Ecto neural progenitor cell (in vitro differentiated cells): ENCODE measurements at places on chromosomes 13 and 19.
A peak's percentile ranks its signal among the peaks of the same experiment; 100 is the strongest.

GRCh38 chr13:19634256-19634740, 839 bp downstream of the MPHOSPH8 start:
- no peak for DNase-seq

GRCh38 chr13:98787173-98787572, 34.7 kb upstream of the SLC15A1 start:
- no peak for DNase-seq

DNA sequence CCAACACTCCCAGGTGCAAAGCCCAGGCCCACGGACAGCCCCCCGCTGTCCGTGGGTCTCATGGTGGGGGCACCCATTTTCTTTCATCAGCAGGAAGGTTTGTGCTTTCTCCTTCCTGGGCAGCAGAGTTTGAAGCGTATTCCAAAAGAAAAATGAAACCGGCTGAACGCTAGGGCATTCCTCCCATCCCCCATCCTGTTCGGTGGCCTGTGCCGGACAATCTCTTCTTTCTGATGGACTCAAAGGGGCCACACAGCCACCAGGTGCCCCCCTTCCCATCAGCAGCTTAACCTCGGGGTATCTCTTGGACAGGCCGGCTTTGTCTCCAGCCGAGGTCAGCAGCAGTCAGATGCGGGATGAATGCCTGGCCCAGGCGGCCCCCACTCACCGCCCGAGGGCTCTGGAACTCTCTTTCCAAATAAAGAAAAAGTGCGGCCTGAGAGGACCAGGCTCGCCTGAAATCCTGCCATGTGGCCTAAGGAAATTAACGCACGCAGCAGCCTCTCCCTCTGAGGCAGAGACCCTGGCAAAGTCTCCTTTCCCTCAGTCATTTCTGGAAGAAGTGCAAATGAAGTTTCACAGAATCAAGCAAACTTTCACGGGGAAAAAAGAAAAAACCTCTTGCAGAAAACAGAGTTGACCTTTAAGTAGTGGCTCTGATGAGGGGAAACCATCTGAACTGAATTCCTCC, 67.8 kb downstream of the RASA3 start:
- peak; percentile 89 for DNase-seq

DNA sequence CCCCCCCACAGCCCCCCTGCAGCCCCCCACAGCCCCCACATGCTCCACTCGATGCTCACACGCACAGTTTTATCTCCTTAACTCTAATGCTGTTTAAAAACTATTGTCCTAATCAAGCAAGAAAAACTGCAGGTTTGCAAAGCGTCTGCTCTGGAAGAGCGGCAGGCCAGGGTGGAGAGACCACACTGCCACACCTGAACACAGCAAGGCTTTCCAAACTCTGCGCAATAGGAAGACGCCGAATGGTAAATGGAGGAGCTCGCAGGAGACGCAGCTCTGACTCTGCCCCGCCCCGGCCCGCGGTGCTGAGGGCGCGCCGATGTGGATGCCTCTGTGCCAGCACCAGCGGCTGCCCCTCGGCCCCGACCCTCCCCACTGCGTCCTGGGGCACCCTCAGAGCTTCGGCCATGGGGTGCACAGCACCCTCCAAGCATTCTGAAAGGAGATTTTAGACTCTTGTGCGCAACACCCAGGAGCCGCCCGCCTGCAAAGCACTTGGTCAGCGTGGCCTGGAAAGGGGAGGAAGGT, 32.4 kb downstream of the RASA3 start:
- DNase-seq = peak; percentile 69

- no peak for DNase-seq
These were observed 328.1 kb downstream of the SLITRK5 start for GRCh38 chr13:87999240-87999700.

GRCh38 chr19:45564131-45564780, 20.3 kb downstream of the OPA3 start:
- no peak for DNase-seq

DNA sequence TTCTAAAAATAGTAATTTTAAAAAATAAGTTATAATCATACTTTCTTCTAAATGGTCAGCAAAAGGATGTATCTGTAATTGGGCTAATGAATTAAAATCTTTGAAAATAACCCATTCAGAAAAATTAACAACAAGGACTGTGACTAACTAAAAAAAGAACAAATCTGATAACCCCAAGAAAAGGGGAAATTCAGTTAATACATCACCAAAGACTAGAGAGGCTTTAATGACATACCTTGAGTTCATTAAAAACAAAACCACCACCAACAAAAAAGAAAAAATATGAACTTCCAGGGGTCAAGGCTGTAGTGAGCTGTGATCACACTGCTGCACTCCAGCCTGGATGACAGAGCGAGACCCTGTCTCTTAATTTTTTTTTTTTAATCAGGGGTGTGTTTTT, 121.8 kb downstream of the TBC1D4 start:
- DNase-seq = no peak

DNA sequence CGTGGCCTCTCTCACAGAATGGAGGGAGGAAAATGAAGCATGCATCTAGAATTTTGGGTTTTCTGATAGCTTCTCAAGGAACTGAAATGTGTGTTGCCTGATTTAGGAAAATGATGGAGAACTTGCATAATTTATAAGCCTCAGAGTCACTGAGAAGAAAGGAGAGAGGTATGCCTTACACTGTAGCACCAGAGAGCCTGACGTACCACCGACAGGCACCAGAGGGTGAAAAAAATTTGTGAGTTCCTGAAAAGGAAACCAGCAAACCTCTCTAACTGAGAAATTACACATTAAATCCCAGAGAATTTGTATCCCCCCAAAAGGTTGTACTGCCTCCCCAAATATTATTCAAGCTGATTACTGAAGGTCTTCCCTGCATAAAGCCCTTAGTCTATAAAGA, 915.3 kb upstream of the SLITRK6 start:
- no peak for DNase-seq

DNA sequence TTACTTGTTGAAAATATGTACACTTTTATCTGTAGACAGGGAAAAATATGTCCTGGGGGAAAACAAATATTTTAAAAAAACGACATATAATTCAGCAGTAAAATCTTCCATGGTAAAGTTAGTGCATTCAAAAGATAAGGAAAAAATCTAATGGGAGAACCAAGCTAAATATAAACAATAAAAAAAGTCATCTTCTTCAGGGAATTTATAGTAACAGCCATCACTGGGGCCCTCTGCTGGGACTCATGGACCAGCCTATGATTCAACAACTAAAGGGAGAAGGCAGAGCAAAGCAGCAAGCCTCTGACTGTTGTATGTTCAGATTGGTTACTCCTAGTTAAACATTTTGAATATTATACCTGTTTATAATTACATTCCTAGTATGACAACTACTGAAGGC, 93.0 kb downstream of the ITGBL1 start:
- DNase-seq = no peak

DNA sequence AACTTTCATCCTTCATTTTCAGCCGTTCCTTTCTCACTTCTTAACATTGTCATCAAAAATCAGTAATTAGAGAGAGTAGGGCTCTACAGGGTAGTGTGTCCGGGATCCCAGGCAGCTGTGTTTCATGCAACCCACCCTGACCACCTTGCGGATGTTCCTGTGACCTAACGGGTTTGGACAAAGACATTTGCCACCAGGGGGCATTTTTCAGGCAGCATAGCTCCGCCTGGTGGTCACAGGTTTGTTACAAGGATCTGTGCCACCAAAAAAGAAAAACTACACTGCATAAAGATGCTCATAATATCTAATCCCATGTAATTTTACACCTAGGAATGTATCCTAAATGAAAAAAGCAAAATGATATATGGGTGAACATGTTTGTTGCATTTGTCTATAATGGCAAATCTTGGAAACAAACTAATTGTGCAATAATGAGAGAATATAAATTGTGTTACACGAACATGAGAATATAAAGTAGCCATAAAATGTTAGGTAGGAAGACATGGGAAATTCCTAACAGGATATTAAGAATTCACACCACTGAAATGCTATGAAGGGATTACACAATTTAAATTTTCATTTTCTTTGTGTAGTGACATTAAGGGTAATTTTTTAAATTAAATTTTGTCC, 123.0 kb downstream of the SLC7A1 start:
- peak; percentile 71 for DNase-seq
